Effector memory CD8-positive, alpha-beta T cell (primary cell): ENCODE measurements at places on chromosomes 4 and X.
A peak's percentile ranks its signal among the peaks of the same experiment; 100 is the strongest.

GRCh38 chrX:103404231-103405008 lies 28.1 kb downstream of the BEX3 start:
- H3K36me3 ChIP-seq: no peaks in the 10 kb centered on the region
- H3K27me3 ChIP-seq: peaks cover 7% of the 10 kb centered on the region
- DNase-seq: peak; percentile 1
- H3K27ac ChIP-seq: peak overlapping the region; percentile 49
- H3K4me3 ChIP-seq: peak overlapping the region; percentile 71

GRCh38 chr4:86653237-86653865 lies 59.2 kb downstream of the PTPN13 start:
- no peak for DNase-seq
- no peak overlapping the region for H3K27ac ChIP-seq
- H3K4me1 ChIP-seq: no peaks in the 10 kb centered on the region
- H3K27me3 ChIP-seq: no peaks in the 10 kb centered on the region
- H3K36me3 ChIP-seq: peaks cover 3% of the 10 kb centered on the region

DNA sequence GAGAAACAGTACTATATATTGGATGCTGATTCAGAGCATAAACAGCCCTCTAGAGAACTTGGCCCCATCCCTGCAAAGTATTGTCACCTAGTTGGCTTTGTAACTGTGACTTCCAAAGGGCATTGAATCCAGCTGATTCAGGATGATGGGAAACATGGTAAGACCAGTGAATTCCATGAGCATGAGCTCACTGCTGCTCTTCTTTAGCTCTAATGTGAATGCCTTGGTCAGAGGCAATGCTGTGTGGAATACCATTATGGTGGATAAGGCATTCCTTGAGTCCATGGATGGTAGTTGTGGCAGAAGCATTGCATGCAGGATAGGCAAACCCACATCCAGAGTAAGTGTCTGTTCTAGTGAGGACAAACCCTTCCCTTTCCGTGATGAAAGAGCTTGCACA lies 365.6 kb upstream of the EDA2R start:
- H3K27ac ChIP-seq: no peak overlapping the region
- H3K4me3 ChIP-seq: no peak overlapping the region
- H3K36me3 ChIP-seq: no peaks in the 10 kb centered on the region
- H3K4me1 ChIP-seq: no peaks in the 10 kb centered on the region

DNA sequence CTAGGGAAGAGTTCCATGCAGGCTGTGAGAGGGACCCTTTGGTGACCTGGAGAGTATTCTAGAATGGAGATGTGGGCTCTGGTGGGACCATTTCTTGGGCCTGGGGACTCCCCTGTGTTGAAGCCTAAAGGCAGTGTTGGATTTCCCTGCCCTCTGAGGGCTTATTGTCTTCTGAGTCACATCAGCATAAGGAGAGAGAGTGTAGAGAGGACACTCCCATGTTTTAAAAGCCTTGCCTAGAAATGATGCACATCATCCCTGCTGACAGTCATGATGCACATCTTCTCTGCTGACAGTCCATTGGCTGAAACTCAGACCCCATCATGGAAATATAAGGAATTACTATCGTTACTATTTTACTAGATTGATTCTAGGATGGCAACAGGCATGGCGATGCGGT lies 51.9 kb downstream of the FAM114A1 start:
- H3K36me3 ChIP-seq: no peaks in the 10 kb centered on the region
- H3K27me3 ChIP-seq: peaks cover 9% of the 10 kb centered on the region
- H3K4me1 ChIP-seq: peaks cover 4% of the 10 kb centered on the region
- no peak overlapping the region for H3K4me3 ChIP-seq

DNA sequence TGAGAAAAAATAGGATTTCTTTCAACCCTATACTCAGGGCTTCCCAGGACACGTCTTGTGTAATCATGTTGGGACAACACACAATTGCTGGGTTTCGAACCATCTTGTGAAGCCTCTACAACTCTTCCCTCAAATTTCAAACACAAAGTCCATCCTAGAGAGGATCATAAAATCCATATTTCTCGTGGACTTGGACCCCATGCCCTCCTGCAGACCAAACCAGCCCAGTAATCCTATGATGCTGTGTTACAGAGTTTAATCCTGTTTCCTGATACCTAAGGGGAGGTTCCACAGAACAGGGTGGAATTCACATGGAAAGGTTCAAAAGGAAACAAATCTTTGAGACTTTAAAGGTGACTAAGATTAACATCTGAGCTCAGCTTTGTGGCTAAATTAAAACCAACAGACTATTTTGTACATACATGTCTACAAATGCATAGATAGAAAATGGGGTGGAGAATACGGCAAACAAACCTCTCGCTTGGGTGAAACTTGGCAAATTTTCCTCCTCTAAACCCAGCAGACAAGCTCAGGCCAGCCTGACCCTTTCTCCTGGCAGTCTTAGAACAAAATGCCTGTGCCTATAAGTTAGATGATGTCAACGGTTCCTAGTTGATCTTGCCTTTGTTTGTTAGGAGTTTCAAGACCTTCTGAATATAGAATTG lies 38.1 kb downstream of the EGFL6 start:
- no peaks in the 10 kb centered on the region for H3K4me1 ChIP-seq
- no peak for DNase-seq
- no peak overlapping the region for H3K4me3 ChIP-seq
- no peaks in the 10 kb centered on the region for H3K27me3 ChIP-seq
- H3K36me3 ChIP-seq: no peaks in the 10 kb centered on the region

- DNase-seq: no peak
- H3K4me1 ChIP-seq: no peaks in the 10 kb centered on the region
- H3K36me3 ChIP-seq: peaks cover 3% of the 10 kb centered on the region
- H3K27me3 ChIP-seq: no peaks in the 10 kb centered on the region
These were observed 88.3 kb downstream of the EVC2 start for GRCh38 chr4:5619913-5620625.

DNA sequence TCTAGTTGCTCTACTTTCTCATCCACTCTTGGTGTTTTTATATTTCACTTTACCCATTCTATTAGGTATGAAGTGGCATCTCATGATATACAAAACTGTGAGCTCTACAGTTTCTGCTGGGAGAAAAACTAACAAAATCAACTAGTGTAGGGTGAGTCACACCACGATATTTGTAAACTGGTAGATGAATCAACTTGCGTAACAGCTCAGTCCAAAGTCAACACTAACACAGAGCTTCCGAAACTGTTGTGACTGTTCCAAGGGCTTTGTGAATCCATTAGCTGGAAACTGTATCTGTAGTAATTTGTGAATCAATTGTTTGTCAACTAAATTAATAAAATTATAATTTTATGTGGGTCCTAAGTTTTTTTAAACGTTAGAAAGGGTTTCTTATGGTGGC lies 119.8 kb upstream of the TSPAN5 start:
- peaks cover 31% of the 10 kb centered on the region for H3K27me3 ChIP-seq
- DNase-seq: no peak
- no peak overlapping the region for H3K4me3 ChIP-seq
- no peaks in the 10 kb centered on the region for H3K36me3 ChIP-seq
- H3K4me1 ChIP-seq: no peaks in the 10 kb centered on the region

DNA sequence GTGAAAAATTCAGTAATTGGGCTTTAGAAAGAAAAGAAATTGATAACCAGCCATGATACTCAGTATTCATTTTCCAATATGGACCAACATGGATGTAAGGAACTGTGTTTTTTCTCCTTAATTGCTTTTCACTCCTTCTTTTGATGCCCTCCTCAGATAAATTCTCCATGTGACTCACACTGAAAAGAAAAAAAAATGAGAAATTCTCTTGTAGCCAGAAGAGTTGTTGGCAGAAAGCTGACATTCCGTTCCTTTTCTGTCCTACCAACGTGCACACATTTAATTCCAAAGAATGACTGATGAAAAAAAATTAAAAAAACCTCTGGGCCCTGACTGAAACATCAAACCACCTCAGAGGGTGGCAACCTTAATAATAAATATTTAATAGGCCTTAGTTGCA lies 153.1 kb downstream of the AMELX start:
- no peaks in the 10 kb centered on the region for H3K27me3 ChIP-seq
- no peak for DNase-seq
- H3K4me1 ChIP-seq: no peaks in the 10 kb centered on the region
- peaks cover 4% of the 10 kb centered on the region for H3K36me3 ChIP-seq
- no peak overlapping the region for H3K4me3 ChIP-seq
- H3K27ac ChIP-seq: no peak overlapping the region

GRCh38 chr4:110667670-110668069 lies 44.8 kb upstream of the PITX2 start:
- DNase-seq: no peak
- H3K4me3 ChIP-seq: no peak overlapping the region
- H3K27ac ChIP-seq: no peak overlapping the region
- H3K27me3 ChIP-seq: peaks cover 7% of the 10 kb centered on the region

GRCh38 chr4:650951-651883 lies 22.9 kb downstream of the ATP5ME start:
- H3K4me3 ChIP-seq: no peak overlapping the region
- no peaks in the 10 kb centered on the region for H3K36me3 ChIP-seq
- no peak for DNase-seq
- H3K4me1 ChIP-seq: no peaks in the 10 kb centered on the region
- H3K27ac ChIP-seq: no peak overlapping the region
